ENCODE measurements at places on chromosomes 6 and 20. TPM values are rescaled to one million over a fixed set of nuclear protein-coding genes. Genes with fewer than 3 reads are reported as not detected.

Gene C6orf62
- 74.8 TPM for total RNA-seq

Gene SLC16A10
- total RNA-seq = 2.5 TPM

Gene CLPSL2
- total RNA-seq = not detected

Gene RNF182
- total RNA-seq = not detected

Gene PSORS1C2
- not detected for total RNA-seq

Gene ADISSP
- 7.5 TPM for total RNA-seq

Gene OR2B6
- total RNA-seq = not detected

Gene TRIM31
- 38.2 TPM for total RNA-seq

Gene RAET1L
- total RNA-seq = not detected

Gene SNAI1
- total RNA-seq = 1.1 TPM

Gene PIM1
- 36.6 TPM for total RNA-seq

Gene JPH2
- total RNA-seq = 6.6 TPM

Gene ADGRF5
- 3.8 TPM for total RNA-seq

Gene ASIP
- total RNA-seq = not detected

Gene TAAR5
- not detected for total RNA-seq

Gene PPP1R16B
- total RNA-seq = 41.3 TPM

Gene CASP8AP2
- total RNA-seq = 19.0 TPM

Gene TFAP2A
- not detected for total RNA-seq

Gene TAGAP
- 6.0 TPM for total RNA-seq

Gene FOXF2
- 6.8 TPM for total RNA-seq

Gene ADRM1
- 97.1 TPM for total RNA-seq

Gene DEFB132
- total RNA-seq = not detected

Gene HLA-DQA2
- not detected for total RNA-seq

Gene TSHZ2
- total RNA-seq = 57.8 TPM

Gene PPIL4
- total RNA-seq = 20.1 TPM

Gene ZNF341
- total RNA-seq = 2.5 TPM

Gene STAU1
- 68.2 TPM for total RNA-seq

Gene DYNLT1
- total RNA-seq = 190 TPM
